ENCODE measurements at places on chromosomes 2 and 18.

- peaks cover 9% of the 10 kb centered on the region for H3K36me3 ChIP-seq
- DNase-seq: no peak
- peaks cover 38% of the 10 kb centered on the region for H3K4me1 ChIP-seq
- H3K4me3 ChIP-seq: no peak overlapping the region
- no peak overlapping the region for H3K27ac ChIP-seq
Measured at GRCh38 chr2:188477564-188478103, 186.0 kb downstream of the GULP1 start.

DNA sequence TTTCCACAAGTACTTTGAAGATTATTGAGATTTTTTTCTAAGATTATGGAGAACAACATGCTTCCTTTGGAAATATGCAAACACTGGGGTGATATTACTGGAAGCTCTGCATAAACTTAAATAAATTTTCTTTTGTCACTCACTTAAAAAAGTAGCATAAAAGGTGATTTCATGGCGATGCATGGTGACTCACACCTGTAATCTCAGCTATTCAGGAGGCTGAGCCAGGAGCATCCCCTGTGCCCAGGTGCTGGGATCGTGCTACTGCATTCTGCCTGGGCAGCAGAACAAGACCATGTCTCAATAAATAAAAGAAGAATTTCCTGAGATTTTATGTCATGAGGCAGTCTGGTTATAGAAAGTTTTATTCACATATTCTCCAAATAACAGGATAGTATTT, 679.1 kb upstream of the CDH2 start:
- H3K27ac ChIP-seq: no peak overlapping the region
- H3K36me3 ChIP-seq: no peaks in the 10 kb centered on the region
- H3K4me1 ChIP-seq: peaks cover 8% of the 10 kb centered on the region

GRCh38 chr2:216803791-216804190, 56.1 kb downstream of the TNP1 start:
- no peak overlapping the region for H3K4me3 ChIP-seq
- H3K36me3 ChIP-seq: no peaks in the 10 kb centered on the region
- H3K4me1 ChIP-seq: no peaks in the 10 kb centered on the region
- H3K27ac ChIP-seq: no peak overlapping the region

GRCh38 chr2:9025746-9026145, 22.3 kb upstream of the MBOAT2 start:
- no peak overlapping the region for H3K27ac ChIP-seq
- H3K27me3 ChIP-seq: no peaks in the 10 kb centered on the region
- no peak for DNase-seq
- H3K4me1 ChIP-seq: no peaks in the 10 kb centered on the region
- no peak overlapping the region for H3K4me3 ChIP-seq

- H3K4me1 ChIP-seq: no peaks in the 10 kb centered on the region
- H3K27me3 ChIP-seq: no peaks in the 10 kb centered on the region
- DNase-seq: no peak
- H3K27ac ChIP-seq: no peak overlapping the region
- H3K4me3 ChIP-seq: no peak overlapping the region
- H3K36me3 ChIP-seq: no peaks in the 10 kb centered on the region
Measured at GRCh38 chr2:53636596-53636995, 131.0 kb upstream of the CHAC2 start.

GRCh38 chr18:23761941-23762340, 72.7 kb downstream of the LAMA3 start:
- H3K27me3 ChIP-seq: no peaks in the 10 kb centered on the region
- DNase-seq: no peak
- no peaks in the 10 kb centered on the region for H3K36me3 ChIP-seq
- H3K27ac ChIP-seq: no peak overlapping the region
- no peaks in the 10 kb centered on the region for H3K4me1 ChIP-seq

DNA sequence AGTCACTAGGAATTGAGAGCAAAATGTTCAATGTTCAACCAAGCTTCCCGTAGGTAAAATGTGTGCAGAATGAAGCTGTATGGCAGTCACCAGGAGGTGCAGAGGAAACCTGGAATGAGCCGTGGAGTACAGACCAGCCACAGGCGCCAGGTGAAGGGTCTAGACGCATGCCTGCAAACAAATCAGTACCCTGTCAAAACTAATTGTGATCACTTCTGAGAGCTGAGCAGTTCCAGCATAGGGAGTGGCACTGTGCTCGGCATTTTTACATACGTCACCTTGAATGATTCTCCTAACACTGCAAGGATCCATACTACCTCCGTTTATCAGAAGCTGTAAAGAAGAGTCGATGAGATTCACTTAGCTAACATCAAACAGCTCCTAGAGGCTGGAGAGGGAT, 346.1 kb upstream of the ID2 start:
- DNase-seq: no peak
- H3K4me3 ChIP-seq: no peak overlapping the region
- H3K27me3 ChIP-seq: no peaks in the 10 kb centered on the region

GRCh38 chr2:54392555-54393324, 63.4 kb upstream of the SPTBN1 start:
- H3K36me3 ChIP-seq: no peaks in the 10 kb centered on the region
- no peaks in the 10 kb centered on the region for H3K27me3 ChIP-seq
- no peaks in the 10 kb centered on the region for H3K4me1 ChIP-seq
- H3K27ac ChIP-seq: no peak overlapping the region
- H3K4me3 ChIP-seq: no peak overlapping the region

DNA sequence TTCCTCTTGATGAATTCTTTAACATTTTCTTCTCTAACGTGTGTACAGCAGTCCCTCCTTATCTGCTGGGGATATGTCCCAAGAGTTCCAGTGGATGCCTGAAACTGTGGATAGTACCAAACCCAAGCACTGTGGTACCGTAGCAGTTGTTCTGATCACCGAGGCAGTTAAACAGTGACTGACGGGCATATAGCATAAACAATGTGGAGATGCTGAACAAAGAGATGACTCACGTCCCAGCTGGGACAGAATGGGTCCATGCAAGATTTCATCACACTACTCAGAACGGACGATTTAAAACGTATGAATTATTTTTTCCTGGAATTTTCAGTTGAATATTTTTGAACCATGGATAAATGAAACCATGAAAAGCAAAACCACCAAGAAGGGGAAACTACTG, 54.5 kb upstream of the SPAG16 start:
- DNase-seq: no peak
- H3K36me3 ChIP-seq: no peaks in the 10 kb centered on the region
- no peak overlapping the region for H3K27ac ChIP-seq
- H3K27me3 ChIP-seq: no peaks in the 10 kb centered on the region

DNA sequence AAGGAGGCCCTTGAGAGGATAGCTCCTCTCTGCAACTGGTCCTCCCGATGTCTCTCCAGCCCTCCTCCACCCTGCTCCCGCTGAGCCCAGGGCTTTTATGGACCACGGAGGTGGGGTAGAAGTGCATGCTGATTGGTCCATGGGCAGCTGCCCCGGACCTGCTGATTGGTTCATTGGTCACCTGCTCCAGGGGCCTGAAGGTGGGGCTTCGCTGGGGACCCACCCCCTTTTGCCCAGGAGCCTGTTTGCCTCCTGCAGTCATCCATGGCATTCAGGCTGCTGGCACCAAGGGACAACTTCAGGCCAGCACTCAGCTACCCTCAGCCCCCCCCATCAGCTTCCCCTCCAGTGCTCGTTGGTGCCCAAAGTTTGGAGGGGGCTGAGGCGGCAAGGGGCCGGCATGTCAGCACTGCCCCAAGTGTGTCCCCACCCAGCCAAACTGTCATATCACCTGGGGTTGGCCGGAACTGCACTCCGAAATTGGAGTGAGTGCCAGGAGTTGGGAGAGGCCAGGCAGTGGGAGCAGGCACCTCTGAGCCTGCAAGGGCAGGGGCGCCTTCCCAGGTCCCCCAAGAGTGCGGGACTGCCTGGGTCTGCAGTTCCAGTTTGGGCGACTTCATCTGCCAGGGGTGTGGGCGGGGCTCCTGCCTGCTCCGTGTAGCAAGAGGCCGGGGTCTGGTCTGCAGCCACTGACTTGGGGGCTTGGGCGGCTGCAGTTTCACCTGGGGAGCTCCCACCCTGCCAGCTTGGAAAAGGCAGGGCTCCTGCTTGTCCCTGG, 288.9 kb downstream of the RDH14 start:
- no peaks in the 10 kb centered on the region for H3K27me3 ChIP-seq

DNA sequence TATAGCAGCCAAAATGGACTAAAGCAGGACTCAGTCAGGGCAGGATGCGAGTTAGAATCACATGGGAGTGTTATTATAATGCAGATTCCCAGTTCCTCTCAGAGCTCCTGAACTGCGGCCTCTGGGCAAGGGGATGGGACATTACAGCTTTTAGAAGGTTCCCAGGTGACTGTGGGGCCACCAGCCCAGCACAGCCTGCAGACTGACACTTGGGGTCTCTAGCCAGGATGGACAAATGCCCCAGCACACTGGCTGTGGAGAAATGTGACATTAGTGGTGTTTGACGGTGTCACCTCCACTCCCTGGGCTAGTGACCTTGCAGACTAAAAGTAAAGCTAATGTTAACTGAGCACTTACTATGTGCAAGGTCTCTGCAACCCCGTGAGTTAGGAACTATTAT, 238.0 kb upstream of the HS6ST1 start:
- H3K4me1 ChIP-seq: no peaks in the 10 kb centered on the region
- no peak overlapping the region for H3K27ac ChIP-seq
- DNase-seq: no peak
- no peaks in the 10 kb centered on the region for H3K27me3 ChIP-seq
- H3K4me3 ChIP-seq: no peak overlapping the region

All from Calu3 (cell line).